ENCODE measurements at places on chromosomes 2 and 18. TPM values are rescaled to one million over a fixed set of nuclear protein-coding genes. Genes with fewer than 3 reads are reported as not detected.

DNA sequence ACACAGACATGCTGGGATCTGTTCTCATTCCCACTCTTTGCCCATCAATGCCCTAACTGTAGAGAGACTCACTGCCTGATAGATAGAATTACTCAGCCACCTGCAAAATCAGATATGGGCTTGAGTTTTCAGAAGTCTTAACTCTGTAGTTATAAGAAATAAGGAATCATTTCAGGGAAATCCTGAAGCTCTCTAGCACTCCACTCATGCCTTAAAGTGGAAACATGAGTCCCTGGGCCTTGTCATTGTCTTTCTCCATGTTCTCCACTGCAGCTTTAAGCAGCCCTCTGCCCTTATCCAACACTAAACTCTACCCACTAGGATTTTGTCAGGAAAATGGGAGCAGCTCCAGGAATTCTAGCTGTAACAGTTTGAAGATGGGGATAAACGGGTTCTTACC is 192.5 kb downstream of the SNTG2 start:
- DNase-seq, result no peak

- no peak for DNase-seq
These were observed 29.4 kb upstream of the CHMP3 start for GRCh38 chr2:86592547-86593230.

- no peak for DNase-seq
These were observed 179.4 kb upstream of the CXCR4 start for GRCh38 chr2:136297312-136297711.

DNA sequence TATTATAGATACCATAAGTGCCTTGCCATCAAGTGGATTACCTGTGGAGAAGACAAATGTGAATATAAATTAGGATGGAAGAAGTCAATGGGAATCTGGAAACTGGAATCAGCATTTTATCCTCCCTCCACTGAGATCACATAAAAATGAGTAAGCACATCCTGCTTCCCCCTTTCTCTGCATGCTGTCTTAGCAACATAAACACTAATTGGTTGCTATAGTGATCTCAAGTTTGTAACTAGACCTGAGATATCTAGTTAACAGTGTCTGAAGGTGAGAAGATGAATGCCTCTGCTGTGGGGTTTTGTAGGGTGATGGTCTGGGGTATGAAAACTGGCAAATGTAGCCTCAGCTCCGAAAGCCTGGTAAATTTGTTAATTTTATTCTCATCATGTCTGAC is 1357.5 kb upstream of the CELF4 start:
- no peak for DNase-seq

Gene IL1R1
- total RNA-seq, result 17.3 TPM

Gene PDE11A
- 0.04 TPM for total RNA-seq
